ENCODE measurements at places on chromosomes 3 and 15. TPM values are rescaled to one million over a fixed set of nuclear protein-coding genes. Genes with fewer than 3 reads are reported as not detected.

DNA sequence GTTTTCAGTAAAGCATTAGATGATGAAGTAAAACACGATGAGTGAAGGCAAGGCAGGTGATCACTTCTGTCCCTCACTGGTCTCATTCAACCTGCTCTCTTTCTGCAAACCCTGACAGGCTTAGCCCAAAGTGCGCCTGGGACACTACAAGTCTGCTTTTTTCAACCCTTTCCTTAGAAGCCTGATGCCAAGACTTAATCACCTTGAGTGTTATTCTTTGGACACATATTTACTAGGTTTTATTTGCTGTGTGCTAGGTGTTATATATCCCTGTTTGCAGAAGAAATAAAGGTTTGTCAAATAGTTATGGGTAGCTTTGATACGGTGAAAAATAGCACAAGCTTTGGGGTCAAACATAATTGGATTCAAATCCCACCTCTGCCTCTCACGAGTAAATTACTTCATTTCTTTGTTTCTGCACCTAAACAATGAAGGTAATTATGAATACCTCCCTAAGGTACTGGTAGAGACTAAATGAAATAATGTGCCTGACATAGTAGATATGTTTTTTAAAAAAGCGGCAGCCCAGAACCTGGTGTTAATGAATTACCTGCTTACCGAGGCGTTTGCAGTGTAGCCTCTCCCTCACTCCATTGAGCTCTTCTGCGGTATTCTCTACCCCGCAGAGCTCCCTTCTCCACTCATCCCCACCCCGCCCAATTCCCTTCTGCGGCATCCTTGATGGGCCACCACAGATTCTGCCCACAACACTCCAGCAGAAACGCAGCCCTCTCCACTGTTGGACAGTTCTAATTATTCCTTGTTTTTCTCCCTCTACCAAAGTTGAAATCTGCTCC, 269.0 kb upstream of the TPM1 start:
- DNase-seq = no peak

LRRC28 gene
- 30.8 TPM for total RNA-seq

DNA sequence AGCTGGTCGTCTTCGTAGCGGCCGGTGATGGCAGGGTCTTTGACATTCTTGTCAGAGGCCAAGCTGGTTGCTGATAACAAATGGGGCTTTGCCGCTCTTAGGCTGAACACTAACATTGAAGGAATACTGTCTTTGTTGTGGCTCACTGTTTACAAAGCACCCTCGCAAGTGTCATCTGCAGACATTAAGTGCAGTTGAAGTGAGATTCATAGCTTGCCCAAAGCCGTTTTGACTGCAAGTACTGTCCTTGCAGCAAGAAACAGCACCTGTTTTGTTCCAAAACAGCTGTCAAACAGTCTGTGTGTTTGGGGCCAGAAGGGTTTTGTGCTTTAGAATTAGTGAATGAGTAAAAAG, 568 bp downstream of the SENP2 start:
- no peak for DNase-seq

GRCh38 chr15:69551391-69552056, 98.9 kb downstream of the RPLP1 start:
- no peak for DNase-seq

GRCh38 chr3:187743195-187744141, 1.8 kb downstream of the BCL6 start:
- DNase-seq = peak; percentile 77

GRCh38 chr15:83207660-83208366, at the start of gene HDGFL3:
TSS of gene HDGFL3 (minus strand) at chr15:83207823. CDS start at chr15:83207414, 409 bp downstream.
- DNase-seq = peak; percentile 79

DNA sequence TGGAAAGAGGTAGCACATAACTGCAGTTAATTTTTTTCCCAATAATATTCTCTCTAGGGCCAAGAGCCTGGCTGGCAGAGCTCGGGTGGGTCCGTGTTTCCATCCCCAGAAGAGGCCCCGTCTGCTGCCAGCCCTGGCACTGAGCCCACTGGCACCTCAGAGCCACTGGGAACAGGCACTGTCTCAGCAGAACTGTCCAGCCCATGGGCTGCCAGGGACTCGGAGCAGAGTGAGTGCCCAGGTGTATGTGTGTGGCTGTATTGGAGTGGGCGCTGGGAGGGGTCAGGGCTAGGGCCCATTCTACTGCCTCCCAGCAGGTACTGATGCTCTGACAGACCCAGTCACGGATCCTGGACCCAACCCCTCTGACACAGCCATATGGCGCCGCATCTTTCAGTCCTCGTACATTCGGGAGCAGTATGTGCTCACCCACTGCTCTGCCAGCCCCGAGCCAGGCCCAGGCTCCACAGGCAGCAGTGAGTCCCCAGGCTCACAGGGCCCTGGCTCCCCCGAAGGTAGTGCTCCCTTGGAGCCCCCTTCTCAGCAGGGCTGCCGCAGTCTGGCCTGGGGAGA, 8.9 kb downstream of the VWA5B2 start:
- DNase-seq = no peak

GRCh38 chr3:54427941-54428871, 305.9 kb downstream of the CACNA2D3 start:
- peak; percentile 75 for DNase-seq

All from GM23248 (cell line).